NCI-H510A treated with DMSO at 0.1 percent for 48 hours (cell line): ENCODE measurements at places on chromosomes 5 and 9.

- no peak for DNase-seq
Observed at GRCh38 chr9:99471033-99471432, 249.0 kb downstream of the SEC61B start.

GRCh38 chr5:59380350-59380951, 513.1 kb downstream of the PDE4D start:
- DNase-seq: peak; percentile 69

DNA sequence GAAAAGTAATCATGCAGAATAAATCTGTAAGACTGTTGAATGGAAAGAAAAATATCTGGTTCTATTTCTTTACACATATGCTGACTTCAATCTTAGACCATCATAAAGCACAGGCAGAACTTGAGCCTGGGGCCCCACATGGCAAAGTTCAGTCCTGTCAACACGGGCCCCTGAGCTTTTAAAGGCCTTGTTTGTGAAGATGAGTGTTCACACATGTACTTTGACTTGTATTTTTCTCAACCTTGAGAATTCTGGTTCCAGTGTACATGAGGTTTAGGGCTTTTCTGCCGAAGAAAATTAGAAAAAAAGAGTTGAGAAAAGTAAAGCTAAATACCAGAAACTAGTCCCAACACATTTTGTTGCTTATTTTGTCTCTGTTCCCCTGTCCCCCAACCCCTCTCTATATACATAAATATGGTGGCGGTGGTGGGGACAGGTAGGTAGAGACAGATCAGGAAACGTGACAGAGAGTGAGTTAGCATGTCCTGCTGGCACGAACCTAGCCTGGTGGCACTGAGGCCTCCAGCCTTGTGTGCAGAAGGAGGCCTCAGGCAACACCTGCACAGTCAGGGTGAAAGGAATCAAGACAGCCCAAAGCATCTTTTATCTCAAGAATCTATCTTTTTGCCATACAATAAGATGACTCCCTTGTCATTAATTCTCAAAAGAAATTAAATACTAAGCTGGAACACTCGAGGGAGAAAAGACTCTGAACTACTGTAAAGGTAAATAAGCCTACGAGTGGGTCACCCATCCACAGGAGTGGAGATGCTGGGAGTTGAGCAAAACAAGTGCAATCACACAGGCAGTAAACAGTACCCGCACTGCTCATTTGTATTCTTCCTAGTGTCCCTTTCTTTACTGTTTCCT, 22.9 kb downstream of the LIFR start:
- peak; percentile 85 for DNase-seq

GRCh38 chr9:134536931-134537330, 104.7 kb upstream of the COL5A1 start:
- no peak for DNase-seq

- no peak for DNase-seq
Observed at GRCh38 chr5:64646169-64646568, 44.1 kb upstream of the SHISAL2B start.

DNA sequence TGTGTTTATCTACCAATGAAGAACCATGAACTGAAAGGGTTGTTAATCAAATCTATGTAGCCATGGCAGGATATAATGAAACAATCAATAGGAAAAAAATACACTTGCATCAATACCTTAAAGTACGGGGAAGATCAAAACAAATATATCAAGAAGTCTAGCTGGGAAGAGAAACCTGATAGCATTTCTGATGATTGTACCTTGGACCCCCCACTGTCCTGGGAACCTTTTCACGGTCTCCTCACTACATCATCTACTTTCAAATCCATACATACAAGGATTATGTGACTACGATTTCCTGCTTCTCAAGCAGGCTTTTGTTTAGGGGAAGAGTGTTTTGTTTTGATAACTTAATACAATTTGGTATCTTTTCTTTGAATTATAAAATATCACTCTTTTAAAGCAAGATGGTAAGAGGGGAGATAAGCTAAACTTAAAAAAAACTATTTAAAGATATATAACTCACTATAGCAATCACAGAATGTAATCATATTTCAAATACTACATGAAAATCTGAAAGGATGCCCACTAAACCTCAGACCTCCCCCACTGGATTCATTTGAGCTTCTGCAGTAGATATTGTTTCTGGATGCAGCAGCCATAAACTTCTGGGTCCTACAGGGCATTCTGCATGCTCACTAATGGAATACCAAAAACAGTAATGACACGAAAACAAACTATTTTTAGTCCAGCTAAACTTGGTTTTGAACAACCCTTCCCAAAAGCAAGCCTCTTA, 8.0 kb downstream of the EBF1 start:
- DNase-seq: no peak

GRCh38 chr5:129856325-129856724, 47.9 kb upstream of the CHSY3 start:
- no peak for DNase-seq

- no peak for DNase-seq
Observed at GRCh38 chr5:1527533-1528205, 3.9 kb upstream of the LPCAT1 start.

GRCh38 chr5:31229266-31229665, 35.8 kb downstream of the CDH6 start:
- DNase-seq: no peak

GRCh38 chr9:127721391-127721821, 5.5 kb downstream of the TTC16 start:
- peak; percentile 23 for DNase-seq

- DNase-seq: peak; percentile 46
Observed at GRCh38 chr5:78504704-78505677, 143.6 kb downstream of the LHFPL2 start.

- no peak for DNase-seq
Observed at GRCh38 chr5:17890501-17890900, 256.2 kb downstream of the TAF11L14 start.

DNA sequence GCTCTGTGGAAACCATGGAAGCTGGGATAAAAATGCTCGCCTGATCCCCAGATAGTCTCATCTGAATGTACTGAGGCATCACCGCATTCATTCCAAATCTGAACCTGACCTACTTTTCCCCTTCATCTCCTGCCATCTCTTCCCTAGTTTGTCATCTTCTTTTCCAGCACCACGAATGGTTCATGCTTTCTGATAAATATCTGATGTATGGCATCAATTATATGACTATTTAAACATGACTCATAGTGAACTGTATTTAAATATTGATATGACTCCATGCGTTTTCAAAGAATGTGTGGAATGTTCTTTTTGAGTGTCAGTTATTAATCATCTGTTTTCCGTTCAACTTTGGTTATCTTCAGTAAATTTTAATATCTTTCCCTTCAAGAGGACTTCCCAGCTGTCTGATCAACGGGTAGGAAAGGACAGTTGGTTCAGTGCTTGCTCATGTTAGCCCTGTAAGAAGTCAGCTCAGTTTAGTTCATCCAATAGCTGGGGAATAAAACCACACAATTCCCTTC, 21.1 kb downstream of the BASP1 start:
- no peak for DNase-seq

DNA sequence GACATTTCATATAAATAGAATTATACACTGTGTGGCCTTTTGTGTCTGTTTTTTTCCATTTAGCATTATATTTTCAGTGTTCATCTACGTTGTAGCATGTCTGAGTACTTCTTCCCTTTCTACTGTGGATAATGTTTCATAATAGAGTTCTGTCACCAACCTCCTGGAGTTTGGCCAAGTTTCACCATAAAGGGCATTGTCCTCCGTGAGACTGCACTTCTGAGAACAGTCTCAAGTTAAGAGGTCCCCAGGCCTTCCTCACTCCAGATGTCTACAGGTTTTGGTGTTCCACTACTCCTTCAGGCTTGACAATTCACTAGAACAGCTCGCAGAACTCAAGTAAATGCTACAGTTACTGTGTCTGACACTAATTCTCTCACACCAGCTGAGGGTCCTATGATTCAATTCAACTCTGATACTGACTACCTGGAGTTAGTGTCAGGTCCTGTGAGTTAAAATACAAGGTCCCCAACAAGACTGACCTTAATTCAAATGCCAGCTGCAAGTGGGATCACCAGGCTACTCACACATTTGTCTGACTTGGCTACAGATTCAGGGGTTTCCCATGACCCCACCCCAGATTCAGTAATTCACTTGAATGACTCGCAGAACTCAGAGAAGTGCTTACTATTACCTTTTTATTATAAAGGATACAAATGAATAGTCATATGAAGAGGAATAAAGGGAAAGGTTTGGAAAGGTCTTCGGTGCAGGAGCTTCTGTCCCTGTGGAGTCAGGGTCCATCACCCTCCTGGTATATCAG, 31.1 kb downstream of the SLC35A4 start:
- peak; percentile 1 for DNase-seq

DNA sequence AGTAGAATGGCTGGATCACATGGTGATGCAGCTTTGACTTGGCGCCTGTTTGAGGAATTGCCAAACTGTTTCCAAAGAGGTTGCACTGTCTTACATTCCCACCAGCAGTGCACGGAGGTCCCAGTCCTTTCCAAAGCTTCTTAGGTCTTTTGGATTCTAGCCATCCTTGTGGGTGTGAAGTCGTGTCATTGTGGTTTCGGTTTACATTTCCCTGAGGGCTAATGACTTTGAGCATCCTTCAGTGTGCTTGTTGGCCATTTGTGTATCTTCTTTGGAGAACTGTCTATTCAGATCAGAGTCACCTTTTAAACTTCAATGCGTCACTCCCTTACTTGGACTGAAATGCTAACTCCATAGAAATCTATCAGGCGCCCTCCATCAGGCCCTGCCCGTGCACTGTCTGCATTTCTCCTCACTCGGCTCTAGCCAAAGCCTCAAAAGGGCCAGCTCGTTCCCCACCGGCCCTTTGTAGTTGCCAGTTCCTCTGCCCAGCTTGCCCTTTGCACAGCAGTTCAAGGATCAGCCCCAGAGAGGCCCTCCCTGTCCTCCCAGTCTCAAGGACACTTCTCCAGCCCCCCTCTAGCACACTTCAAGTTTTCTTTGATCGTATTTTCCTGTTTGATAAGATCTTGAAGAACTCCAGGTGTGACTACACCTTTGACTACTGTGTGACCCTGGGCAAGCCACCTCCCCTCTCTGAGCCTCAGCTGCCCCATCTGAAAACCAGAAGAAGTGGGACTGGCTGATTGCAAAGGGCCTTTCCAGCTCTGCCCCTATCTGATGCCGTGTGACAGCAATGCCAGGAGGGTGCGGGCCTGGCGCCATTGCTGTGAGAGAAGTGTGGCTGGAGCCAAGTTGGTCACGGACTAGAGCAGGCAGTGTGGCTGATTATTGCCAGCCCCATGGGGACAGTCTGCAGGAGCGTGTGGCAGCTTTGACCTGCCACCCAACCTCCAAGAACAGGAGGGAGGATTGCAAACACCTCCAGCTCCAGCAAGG, 5.6 kb downstream of the HRH2 start:
- DNase-seq: no peak

DNA sequence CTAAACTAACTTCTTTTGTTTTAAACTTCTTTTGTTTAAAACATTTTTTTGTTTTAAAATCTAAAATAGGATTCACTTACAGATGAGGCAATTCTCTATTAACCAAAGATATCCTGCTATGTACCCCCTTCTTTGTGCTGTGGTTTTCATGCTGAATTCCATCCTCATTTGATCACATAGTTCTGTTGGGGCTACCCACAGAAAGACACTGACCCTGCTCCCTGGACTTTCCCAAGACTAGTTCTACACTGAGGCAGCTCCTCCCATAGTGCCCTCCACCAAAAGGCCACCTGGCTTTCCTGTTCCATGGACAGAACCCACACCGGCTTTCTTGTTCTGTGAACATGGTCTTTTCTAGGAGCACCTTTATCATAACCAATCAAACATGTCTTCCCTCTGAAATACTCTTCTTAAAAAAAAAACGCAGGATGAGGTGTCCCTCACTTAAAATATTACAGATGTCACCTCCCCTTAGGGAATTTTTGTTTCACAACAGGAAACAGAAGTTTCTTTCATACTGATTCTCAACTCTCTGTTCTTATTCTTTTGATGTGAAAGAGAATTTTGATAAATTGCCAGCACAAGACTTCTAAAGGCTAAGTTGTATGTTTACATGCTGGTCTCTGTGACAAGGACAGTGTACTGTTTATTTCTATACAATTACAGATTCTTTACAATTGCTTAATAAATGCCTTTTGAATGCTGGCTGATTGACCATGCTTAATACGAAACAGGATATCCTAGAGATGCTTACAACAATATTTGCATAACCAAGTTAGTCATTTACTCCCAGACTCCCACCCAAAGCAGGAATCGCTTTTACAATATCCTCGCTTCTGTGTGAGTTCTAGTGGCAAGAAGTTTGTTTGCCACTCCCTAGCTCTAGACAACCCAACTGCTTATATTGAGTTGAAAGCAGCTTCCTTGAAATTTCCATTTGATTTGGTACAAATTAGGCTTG, 300.4 kb downstream of the DTWD2 start:
- no peak for DNase-seq

- DNase-seq: peak; percentile 29
Observed at GRCh38 chr9:91896513-91897121, 53.4 kb downstream of the ROR2 start.

- no peak for DNase-seq
Observed at GRCh38 chr5:14201325-14202045, 58.3 kb downstream of the TRIO start.

DNA sequence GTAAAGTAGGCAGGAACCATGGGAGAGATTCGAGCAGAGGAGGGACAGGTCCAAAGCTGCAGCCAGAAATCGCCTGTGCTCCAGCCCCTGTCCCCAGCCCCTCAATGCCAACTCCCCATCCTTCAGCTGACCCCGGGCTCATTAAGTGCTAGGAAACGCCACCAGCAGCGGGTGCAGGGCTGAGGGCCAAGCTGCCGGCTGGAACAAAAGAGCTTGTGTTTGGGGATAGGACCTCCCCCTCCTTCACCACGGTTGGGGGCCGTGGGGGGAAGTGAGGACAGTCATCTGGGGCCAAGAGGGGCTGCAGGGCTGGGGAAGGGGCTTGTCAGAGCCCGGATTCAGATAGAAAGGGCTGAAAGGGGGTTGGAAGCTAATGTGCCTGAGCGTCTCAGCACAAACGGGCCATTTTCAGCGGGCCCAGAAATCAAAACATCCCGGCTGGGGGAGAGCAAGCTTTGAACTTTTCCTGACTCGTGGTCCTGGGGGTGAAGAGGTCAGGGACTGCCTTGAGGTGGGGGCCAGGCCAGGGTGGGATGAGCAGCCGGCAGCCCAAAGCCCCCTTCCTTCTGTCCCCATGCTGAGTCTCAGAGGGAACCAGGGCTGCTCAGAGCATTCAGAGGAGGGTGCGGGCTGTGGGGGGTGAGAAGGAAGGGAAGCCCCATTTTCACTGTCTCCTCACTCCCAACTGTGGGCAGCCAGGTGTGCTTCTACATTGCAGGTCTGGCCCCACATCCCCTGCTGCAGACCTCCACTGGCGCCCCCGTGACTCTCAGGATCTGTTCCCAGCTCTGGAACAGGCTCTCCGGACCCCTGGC, 69.4 kb upstream of the DAB2IP start:
- DNase-seq: no peak

DNA sequence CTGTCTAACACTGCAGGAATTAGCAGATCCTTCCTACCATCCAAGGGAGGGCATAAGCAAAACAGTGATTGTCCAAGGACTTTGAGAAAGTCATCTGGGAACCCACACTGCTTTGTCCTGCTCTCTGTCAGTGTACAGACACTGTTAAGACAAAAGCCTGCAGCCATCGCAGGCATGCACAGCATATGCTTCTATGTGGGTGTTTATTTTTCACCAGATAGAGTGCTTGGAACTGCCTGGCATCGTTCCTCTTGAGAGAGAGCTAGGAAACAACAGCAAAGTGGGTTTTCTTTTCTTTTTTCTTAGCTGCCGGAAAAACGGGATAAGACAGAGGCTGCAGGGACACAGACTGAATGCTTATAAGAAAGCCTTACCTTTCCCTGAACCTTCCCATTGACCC, 212.3 kb downstream of the ICE1 start:
- no peak for DNase-seq

GRCh38 chr5:18811661-18812060, 1176.3 kb downstream of the CDH18 start:
- DNase-seq: no peak
